Activated naive CD8-positive, alpha-beta T cell treated with anti-CD3 and anti-CD28 coated beads, Interleukin-2, amount 50 U/mL, for 24 hours (primary cell): ENCODE measurements at places on chromosomes 16 and 17.

- DNase-seq, result no peak
Measured at GRCh38 chr17:32960815-32961214, 30.8 kb upstream of the SPACA3 start.

- no peak for DNase-seq
Measured at GRCh38 chr17:76363107-76363842, 9.6 kb upstream of the PRPSAP1 start.

DNA sequence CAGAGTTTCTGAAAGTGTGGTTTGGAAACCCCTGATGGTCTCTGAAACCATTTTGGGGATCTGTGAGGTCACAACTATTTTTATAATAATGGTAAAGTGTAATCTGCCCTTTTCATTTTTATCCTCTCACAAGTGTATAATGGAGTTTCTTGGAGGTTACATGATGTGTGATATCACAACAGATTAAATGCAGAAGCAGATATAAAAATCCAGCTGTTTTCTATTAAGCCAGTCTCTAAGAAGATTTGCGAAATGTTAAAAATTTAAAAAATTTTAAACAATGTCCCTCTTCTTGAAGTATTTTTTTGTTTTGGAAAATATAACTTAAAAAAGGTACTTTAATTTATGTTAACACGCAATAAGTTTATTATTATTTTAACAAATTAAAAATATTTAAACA is 48.7 kb downstream of the RPGRIP1L start:
- DNase-seq, result no peak

GRCh38 chr17:20128036-20128667 is 119.0 kb downstream of the SPECC1 start:
- DNase-seq, result no peak

DNA sequence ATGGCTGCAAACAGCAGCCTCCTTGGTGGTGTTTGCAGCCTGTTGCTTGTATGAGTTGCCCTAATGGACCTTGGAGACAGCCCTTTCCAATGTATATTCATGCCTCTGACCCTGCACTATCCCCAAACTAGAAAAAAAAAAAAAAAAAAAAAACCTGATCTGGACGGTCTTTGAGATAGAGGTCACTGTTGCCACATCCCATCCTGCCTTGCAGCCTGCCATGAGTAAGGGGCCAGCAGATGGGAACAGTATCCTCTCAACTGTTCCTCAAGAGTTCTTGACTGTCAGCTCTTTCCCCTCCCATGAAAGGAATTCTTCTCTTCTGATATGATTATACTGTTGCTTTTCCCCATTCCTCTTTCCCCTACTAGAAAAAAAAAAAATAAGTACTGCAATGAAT is 152.4 kb downstream of the SSH2 start:
- DNase-seq, result no peak
